Activated naive CD8-positive, alpha-beta T cell treated with anti-CD3 and anti-CD28 coated beads, Interleukin-2, amount 50 U/mL, for 24 hours (primary cell): ENCODE measurements at places on chromosomes 1 and 21.
A peak's percentile ranks its signal among the peaks of the same experiment; 100 is the strongest.

DNA sequence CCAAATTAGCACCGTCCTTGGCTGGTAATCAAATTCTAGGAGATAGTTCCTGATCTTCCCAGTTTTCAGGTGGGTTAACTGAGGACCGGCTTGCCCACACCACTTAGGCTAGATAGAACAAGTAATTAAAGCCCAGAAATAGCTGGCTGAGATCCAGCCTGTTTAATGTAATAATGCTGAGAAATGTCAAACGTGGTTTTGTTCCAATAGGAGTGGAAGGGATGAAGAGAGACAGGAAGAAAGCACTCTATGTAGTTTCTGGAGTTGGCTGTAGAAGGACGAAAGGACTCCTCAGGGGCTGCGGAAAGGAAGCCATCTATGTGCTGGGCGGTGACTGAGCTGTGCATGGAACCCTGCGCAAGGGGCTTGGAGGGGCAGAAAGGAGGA lies 18.6 kb downstream of the NAV1 start:
- DNase-seq = no peak

DNA sequence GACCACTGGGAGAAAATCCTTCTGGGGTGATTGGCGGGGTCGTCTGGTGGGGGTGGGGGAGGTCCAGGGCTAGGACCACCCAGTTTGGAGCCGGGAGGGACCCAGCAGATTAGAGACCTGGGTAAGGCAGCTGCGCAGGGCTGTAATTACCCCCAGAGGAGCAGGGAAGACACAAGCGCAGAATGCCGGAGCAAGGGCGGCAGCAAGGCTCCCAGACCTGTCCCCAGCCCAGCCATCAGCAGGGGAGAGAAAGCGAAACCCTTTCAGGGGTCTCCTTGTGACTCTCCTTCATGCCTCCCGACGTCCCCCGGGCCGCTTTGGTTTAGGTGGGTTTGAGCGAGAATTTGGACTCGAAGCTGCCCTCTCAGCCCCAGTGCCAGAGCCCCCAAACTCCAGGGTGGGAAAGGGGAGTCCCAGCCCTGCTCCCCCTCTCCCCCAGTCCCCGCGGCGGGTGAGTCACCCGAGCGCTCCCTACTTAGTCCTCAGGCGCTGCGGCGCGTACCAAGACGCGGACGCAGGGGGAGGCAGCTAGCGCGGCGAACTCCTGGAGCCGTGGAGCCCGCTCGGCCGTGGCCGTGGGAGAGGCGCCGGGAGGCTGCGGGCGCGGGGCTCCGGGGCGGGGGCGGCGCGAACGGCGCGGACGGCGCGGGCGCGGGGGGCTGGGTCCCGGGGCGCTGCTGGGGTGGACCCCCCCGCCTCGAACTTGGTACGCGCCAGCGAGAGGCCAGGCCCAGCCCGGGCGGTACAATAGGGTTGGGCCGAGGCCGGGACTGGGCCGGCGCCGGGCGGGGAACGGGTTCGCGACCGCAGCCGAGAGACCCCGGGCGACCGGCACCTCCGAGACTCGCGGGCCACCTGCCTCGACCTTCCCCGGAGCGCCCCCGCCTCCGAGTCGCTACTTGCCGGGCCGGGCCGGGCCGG lies at the start of gene MAP7D1:
Gene MAP7D1 (plus strand): TSS at position 753 of the 921 bp plus-strand sequence. CDS start 258 bp downstream, outside the sequence.
- DNase-seq = peak; percentile 87

DNA sequence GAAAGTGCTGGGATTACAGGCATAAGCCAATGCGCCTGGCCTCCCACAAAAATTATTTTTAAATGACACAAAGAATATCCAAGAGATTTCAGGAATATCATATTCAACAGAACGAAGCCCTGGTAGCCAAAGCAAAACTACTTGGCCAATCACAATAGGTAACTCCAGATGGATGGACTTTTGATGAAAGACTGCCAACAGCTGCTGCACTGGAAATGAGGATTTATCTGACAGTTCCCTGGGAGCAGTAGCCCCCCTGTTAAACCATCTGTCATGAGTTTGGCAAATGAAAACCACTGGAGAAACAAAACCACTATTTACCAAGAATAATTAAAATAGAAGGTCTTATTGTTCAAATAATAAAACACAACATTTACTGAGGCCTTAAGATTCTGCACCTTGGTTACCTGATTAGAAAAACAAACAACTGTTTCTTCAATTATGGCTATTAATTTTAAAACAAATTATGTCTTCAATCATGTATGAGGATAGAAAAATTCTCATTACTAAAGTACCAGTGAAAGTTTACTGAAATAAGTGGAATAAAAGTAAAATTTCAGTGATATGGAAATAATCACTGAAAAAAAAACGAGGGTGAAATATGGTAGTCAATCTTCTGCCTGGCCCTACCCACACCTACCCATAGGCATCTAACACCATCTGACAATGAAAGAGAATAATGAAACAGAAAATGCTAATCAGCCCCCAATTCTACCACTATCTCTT lies 34.3 kb upstream of the PSMG1 start:
- no peak for DNase-seq

DNA sequence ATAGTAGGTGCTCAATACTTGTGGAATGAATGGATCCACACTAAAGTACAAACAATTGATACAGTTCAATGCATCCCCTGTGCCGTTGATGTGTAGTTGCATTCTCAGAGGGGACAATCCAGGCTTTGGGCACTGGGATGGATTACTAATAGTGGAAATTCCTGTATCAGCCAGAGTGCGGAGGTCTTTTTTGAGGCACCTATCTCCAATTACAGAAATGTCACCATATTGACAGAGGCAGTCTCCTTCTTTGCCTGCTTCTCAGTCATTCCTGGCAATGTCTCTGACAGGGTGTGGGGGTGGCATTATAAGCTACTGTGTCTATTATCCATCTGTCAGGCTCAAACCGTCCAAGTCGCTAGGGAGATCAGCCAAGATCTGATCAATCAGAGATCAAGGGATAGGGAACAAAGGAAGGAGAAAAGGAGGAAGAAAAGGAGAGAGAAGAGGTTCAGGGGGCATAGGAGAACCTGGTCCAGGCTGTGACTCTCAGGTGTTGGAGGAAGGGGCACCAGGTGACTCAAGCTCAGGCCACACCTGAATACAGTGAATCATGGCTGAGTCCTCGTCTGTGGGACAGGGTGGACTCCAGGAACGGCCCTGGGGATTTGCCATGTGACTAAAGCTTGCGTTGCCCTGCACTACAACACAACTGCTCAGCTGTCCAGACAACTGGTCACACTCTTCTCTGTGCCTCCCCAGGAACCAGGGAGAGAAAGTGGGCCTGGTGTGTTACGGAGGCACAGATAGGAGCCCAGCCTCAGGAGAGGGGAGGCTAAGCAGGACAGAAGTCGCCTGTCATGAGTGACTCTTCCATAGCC lies 3.4 kb upstream of the LAMB3 start:
- no peak for DNase-seq

DNA sequence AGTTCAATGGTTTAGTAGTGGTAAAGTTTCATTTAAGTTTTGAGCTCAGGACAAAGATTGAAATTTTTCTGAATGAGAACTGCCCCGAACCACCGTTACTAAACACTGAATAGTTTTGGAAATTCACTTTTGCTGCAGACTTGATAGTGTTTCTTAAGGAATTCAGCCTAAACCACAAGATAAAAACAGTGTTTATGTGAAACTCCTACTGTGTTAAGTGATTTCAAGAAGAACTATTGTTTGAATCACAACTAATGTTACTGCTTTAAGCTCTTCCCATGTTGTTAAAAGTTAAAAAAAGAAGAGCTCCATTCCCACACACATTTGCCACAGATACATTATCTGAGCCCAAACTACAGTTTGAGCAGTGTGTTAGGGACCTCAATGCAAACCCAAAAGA lies 159.2 kb downstream of the DYRK1A start:
- DNase-seq = no peak

DNA sequence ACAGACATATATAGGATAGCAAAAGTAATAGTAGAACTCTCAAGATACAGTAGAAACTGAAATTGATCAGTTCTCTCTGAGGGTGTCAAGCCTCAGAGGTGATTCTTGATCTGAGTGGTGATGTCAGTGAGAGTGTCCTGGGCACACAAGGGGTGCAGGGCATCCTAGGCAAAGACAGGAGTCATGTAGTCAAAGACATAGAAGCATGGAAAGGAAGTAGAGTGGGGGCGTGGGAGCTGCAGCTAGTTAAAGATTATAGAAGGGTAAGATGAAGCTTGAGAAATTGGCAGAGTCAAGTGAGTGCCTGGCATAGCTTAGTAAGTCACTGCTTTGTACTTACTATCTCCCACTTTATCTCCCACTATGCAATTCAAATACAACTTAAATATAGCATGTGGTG lies 22.8 kb downstream of the CDC7 start:
- peak; percentile 37 for DNase-seq

DNA sequence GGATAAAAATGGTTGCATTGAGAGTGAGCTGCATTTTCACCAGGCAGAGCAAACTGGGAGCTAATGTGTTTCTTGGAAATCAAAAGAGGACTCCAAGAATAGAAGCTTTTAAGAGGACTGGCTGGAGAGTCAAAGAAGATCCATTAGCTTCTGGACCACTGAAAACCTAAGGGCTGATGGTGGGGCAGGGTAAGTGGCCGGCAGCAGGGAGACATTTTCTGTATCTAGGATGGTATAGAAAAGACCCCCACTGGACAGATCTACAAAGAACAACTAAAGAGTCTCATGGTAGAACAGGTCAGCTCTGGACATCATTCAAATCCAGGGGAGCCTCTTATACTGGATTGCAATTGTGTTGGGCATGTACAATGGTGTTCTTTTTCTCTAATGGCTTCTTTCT lies 262.3 kb downstream of the PTGER3 start:
- no peak for DNase-seq

DNA sequence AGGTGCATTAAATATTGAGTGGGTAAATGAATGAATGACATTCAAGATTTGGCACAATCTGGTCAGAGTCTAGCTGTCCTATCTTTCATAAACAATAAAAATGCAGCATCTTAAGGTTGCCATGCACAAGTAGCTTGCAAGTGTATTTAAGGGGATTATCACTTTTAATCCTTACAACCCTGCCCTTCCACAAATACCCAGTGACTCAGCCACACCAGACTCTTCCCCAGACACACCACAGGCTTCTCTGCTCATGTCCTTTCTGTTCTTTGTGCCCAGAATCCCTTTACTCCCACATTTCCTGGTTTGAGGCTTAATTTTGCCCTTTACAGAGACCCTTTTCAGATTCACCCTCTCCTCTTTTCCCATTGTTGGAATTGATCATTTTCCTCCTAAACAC lies 59.8 kb downstream of the KIRREL1 start:
- no peak for DNase-seq

- no peak for DNase-seq
These were observed 135.6 kb upstream of the KCNJ15 start for GRCh38 chr21:38120984-38121855.

DNA sequence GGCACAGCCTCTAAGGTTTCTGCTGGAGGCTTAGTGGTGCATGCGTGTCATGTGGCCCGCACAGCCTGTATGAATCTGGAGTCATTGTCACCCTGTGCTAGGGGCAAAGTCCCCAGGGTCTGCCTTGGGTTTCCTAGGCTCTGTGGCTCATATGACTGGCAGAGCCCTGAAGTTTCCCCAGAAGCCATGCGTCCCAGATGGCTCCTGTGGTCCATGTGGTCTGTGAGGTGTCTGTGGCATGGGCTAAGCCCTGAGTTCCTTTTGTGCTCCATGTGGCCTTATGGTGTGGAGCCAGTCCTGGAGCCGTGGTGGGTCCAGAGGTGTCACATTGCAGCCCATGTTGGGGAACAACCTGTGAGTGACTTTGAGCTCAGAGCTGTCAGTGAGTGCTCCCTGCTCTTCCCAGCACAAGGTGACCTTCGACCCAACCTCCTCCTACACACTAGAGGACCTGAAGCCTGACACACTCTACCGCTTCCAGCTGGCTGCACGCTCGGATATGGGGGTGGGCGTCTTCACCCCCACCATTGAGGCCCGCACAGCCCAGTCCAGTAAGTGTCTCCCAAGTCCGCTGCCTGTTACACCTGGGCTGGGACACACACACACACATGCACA lies 57.8 kb upstream of the KDM4A start:
- DNase-seq = no peak

DNA sequence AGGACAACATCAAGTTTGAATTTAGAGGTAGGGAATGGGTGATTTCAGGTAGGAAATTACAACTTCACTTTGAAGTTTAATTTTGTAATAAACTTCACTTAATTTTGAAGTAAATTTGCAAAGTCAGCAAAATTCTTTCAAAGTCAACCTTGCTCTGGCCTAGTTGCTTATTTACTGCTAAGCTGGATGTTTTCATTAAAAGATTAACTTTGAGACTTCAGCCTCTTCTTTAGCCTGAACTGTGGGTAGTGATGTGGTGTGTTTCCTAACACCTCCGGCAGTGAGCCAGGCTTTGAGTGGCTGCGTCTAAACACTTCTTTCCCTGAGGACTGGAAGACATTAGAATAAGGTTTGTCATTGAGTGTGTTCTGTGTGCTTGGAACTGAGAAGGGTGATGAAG lies at the start of gene HAO2:
Gene HAO2 (plus strand): TSS at position 232 of the 400 bp plus-strand sequence. CDS start 12,301 bp downstream, outside the sequence.
- DNase-seq = no peak

DNA sequence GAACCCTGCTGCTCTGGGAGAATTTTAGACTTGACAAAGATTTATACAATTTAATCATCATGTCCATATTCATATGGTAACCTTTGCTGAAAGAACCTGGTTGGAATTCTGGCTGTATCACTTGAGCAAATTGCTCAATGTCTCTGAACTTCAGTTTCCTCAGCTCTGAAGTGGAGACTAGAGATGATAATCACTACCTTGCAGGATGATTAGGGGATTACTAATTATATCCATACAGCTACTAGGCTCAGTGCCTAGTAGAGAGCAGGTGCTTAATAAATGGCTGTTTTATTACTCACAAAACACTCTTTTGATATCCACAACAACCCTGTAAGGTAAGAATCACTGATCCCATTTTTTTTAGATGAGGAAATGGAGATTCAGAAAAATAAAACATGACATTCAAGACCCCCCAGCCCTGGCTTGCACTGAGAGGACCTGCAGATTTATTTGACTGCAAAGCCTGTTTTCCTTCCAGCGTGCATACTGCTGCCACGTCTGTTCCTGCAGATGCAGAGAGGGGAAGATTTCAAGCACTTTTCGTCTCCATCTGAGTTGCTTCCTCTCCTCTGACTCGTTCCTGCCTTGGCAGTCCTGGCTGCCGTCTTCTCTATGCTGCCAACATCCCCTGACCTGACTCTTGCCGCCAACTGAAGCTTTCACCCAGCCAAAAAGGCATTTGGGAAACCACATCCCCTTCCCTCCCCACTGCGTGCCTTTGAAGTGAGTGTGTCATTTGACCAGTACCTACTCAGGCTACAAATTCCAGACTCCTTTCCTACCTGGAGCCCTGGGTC lies 203.0 kb downstream of the PLPP3 start:
- no peak for DNase-seq

DNA sequence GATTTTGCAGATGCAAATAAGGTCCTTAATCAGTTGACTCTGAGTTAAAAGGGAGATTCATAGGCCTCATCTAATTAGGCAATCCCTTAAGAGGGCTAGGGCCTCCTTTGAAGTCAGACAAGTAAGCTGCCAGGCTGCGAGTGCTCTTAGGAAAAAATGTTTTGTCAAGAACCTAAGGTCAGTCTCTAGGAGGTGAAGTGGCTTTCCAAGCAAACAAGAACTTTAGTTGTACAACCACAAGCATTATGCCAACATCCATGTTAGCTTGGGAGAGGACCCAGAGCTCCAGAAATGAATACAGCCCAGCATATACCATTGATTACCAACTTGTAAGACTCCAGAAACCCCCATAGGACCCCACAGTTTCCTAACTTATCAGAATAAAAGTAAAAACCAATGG lies 1366.2 kb downstream of the PLA2G4A start:
- DNase-seq = no peak

GRCh38 chr1:37123276-37124115 lies 89.2 kb upstream of the GRIK3 start:
- DNase-seq = no peak
